K562 (cell line): ENCODE measurements at places on chromosomes 16 and 17.

DNA sequence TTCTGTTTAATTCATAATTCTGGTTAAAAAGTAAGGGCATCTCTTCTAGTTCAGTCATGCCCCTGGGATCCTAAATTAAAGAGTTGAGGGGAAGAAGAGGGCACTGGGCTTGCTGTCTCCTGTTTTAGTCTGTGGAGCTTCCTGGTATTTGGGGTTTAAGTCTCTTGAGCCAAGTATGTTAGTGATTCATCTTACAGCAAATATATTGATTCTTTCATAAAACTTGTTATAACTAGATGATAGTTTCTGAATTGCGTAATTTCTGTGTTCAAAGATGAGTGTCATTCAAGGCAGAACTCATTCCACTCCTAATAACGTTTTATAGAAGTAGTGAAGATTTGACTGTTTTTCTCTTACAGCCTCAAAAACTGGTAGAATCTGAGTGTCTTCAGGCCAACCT lies 1.7 kb downstream of the TXNDC17 start:
- DNase-seq = no peak

GRCh38 chr17:48351911-48352332 lies 78.1 kb downstream of the SKAP1 start:
- peak; percentile 40 for DNase-seq

DNA sequence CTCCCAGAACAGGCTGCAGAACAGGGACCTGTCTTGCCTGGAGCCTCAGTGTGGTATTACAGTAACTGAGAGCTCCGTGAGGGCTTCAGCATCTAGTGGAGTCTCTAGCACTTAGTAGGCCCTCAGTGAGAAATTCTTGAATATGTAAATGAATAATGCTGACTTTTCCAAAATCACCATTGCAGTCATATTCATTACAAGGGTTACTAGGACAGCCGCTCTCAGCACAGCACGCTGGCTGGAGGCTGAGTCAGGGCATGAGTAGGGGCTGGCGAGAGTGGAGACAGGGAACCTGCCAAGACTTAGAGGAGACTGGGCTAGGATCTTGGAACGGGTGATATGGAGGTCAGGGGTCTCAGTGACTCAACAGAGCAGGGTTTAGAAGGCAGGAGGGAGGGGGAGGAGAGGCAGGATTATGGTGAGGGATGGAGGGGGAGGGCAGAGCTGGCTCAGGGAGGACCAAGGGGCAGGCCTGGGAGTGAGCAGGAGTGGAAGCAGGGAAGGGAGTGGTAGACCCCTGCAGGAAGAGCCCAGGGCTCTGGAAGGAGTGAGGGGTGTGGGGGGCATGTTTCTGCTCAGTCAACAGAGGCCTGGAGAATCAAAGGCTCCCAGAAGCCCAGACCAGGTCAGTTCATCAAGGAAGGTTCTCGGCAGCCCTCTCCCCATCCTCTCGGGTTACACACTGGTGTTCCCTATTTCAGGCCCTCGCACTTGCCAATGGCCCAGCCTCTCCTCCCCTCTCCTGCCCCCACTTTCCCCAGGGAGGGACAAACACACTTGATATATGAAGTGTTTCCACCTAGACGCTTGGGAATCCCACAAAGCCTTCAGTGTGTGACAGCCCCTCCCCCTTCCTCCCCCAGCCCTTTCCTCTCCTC lies 42.3 kb downstream of the FZD2 start:
- DNase-seq = peak; percentile 35

- peak; percentile 16 for DNase-seq
Measured at GRCh38 chr17:74646231-74646630, 22.7 kb upstream of the CD300E start.

DNA sequence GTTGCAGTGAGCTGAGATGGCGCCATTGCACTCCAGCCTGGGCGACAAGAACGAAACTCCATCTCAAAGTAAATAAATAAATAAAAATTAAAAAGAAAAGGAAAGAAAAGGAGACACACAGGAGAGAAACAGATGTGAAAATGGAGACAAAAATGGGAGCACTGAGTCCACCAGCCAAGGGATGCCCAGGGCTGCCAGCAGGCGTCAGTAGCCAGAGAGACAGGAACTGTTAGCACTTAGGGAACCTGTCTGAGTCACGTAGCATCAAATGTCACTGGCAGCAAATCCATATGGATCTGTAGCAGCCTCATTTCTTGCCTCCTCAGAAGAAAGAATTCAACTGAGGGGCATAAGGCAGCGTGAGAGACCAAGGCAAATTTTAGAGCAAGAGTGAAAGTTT lies 79.7 kb downstream of the CYLD start:
- DNase-seq = no peak

DNA sequence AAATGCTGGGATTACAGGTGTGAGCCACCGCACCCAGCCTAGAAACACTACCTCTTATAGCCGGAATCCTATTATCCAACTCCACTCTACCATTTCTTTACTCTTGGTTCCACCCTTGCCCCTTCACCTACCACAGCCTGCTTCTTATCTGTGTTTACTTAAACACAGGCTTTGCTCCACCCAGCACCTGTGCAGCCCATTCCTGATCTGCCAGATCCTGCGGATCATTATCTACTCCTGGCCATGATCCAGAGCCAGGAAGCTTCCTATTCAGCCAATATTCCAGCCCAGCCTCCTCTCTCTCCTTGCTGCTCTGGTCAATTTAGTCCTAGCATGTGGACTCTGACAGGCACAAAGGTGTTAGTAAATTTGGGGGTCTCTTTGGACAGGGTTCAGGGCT lies 98.8 kb upstream of the MED13 start:
- no peak for DNase-seq

DNA sequence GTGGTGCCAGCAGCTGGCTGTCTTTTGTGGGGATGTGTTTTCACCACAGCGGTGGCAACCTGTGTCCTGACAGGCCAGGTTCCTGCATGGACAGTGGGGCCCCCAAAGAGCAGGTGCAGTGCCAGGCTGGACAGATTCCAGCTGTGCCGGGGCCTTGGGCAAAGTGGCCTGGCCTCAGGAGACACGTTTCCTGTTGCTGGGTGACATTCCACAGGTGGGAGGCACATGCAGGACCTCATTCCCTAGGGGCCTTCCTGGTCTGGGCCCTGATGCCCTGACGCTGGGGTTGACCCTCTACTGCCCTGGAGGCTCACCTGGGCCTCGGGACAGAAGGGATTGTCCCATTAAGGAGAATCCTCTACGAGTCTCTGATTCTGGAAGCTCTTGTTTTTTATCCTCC lies 182.4 kb downstream of the RAB11FIP4 start:
- DNase-seq = no peak

DNA sequence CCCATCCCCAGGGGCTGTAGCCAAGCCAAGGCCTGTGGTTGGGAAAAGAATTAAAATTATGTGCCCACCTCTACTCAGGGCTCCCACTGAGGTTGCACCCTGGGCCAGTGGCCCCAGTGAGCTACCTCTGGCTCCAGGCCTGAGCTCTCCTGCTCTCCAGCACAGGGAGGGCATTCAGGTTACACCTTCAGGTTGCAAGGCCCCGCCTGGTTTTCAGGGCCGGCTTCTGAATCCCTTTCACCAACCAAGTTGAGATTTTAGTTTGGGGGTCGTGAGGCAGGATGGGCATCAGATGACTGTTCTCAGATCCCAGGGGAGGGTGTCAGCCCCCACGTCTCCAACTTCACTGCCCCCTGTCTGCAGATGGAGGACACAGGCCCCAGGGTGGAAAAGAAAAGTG lies 8.0 kb upstream of the KATNB1 start:
- DNase-seq = no peak

- DNase-seq = no peak
Measured at GRCh38 chr17:59149841-59150511, 5.0 kb downstream of the SKA2 start.

DNA sequence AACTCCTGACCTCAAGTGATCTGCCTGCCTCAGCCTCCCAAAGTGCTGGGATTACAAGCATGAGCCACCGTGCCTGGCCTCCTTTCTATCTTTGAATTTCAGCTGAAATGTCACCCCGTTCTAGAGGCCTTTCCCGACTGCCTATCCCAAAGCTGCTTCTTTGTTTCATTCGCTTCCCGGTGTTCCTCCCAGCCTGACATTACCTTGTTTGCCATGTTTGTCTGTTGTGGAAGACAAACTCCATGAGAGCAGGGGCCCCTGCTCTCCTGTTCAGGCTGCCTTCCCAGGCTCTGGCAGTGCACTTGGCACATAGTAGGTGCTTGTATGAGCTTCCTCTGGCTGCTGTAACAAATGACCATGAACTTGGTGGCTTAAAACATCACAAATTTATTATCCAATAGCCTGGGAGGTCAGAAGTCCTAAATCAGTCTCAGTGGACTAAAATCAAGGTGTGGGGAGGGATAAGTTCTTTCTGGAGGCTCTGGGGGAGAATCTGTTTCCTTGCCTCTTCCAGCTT lies 2.6 kb upstream of the CCL22 start:
- no peak for DNase-seq

GRCh38 chr17:16488186-16488967 lies 3.6 kb downstream of the LRRC75A start:
- DNase-seq = peak; percentile 58

DNA sequence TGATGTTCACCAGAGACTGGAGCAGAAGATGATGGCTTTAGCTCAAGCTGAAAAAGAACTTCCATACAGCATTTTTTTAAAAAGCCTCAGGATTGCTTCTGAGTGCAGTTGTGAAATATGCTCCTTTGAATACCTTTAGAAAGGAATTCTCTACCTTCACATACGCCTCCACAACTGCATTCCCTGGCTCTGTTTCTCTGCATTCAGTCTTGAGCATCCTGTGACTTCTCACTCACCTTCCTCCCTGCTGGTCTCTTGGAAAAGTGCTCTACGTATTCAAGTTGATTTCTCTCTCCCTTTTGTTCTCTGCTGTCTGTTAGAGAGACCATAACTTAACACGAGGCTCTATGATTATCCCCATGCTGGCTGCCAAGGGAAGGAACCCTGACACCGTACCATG lies 34.5 kb downstream of the HS3ST2 start:
- DNase-seq = no peak

DNA sequence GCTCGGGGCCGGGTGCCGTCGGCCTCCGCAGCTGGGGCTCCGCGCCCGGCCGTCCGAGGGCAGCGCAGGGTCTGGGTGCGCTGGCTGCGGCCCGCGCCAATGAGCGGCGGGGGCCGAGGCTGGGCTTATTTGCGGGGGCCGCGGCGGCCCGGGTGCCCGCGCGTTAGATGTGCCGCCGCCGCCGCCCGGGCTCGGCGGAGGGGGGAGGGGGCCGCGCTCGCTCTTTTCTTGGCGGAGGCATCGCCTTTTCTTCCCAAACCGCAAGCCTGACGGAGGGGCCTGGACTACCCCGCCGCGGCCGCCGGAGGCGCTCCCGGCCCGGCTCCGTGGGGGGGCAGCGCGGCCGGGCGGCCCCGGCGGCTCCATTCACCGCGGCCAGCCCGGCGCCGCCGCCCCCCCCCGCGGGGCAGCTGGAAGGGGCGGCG lies at the start of gene NOTUM:
NOTUM (minus strand) TSS at position 101 of the 425 bp plus-strand sequence. CDS start 278 bp downstream, outside the sequence.
- DNase-seq = peak; percentile 72

DNA sequence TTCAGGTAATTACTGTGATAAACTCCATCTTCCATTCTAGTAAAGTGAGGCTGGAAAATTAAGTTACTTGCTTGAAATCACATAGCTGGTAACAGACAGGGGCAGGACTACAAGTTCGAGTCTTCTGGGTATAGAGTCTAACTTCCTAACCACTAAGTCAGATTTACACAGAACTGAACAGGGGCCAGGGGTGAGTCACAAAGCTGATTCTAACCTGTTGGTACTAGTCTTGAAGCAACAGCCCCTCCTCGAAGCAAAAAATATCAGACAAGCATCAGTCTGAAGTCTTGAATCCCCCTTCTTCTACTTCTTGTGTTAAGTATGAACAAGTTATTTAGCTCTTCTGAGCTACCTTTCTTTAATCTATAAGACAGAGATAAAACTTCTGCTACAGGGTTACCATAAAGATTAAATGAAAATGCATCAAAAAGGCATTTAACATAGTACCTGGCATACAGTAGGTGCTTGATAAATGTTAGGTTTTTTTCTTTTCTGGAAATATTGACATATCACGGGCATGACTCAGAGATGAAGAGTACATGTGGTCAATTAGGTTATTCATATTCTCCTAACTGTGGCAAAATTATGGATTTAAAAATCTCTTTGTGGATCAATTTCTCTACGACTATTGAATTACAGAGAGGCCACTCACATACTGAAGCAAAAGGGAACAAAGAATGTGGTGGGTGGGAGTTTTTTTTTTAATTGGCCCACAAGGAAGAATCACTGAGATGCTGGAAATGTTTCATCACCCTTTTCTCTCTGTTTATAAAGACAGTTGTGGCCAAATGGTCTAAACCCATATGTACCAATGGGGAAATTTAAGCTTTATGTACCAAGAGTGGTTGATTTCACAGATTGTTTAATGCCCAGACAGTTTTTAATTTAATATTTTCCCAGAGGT lies 266.9 kb upstream of the DYNLRB2 start:
- DNase-seq = no peak

DNA sequence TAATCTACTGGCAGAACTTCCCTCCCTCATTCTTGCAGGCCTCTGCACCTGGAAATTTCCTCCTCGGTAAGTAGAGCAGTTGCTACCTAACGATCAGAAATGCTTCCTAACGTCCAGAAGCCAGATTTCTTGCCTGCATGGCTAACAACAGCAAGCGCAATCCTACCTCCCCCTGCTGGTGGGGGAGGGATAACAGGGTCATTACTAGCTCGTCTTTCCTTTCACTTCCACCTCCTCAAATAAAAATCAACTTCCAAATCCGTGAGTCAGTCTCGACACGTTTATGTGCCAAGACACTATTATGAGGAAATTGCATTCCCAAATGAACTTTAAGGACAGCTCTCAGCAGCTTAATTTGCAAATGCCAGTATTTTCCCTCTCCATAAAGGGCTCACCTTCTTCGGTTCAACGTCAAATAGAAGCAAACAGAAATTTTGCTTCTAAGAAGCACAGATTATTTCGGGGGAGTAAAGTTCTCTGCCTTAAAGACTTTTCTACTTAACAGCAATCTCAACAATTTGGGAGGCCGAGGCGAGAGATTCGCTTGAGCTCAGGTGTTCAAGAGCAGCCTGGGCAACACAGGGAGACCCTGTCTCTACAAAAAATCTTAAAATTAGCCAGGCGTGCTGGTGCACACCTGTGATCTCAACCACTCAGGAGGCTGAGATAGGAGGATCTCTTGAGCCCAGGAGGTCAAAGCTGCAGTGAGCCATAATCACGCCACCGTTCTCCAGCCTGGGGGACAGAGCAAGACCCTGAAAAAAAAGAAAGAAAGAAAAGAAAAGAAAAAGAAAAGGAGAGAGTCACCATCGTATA lies 188.6 kb upstream of the PSMD7 start:
- peak; percentile 52 for DNase-seq

GRCh38 chr16:81243942-81244341 lies 5.5 kb downstream of the BCO1 start:
- DNase-seq = no peak

- peak; percentile 97 for DNase-seq
Measured at GRCh38 chr16:21599122-21600030, at the start of gene METTL9. TSS of gene METTL9 (plus strand) at chr16:21599577. CDS start at chr16:21599734, 157 bp downstream.

DNA sequence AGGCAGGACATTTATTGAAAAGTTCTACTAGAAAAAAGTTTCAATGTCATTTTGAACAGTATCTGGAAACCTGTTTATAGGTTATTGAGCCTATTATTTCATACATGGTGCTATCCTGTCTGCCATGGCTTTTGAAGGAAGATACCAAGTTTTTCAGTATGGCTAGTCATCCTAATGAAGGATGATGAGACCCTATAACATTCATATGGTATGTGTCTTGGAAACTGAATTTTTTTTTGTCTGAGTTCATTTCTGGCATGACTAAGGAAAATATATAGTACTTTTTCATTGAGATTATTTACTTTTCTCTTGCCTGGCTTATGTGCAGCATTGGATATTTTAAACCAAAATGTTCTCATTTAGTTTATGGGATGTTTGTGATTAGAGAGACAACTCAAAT lies 30.2 kb downstream of the CLTC start:
- no peak for DNase-seq

GRCh38 chr17:51650202-51650601 lies 389.9 kb downstream of the UTP18 start:
- no peak for DNase-seq
